ENCODE measurements at places on chromosomes 11 and 22.

DNA sequence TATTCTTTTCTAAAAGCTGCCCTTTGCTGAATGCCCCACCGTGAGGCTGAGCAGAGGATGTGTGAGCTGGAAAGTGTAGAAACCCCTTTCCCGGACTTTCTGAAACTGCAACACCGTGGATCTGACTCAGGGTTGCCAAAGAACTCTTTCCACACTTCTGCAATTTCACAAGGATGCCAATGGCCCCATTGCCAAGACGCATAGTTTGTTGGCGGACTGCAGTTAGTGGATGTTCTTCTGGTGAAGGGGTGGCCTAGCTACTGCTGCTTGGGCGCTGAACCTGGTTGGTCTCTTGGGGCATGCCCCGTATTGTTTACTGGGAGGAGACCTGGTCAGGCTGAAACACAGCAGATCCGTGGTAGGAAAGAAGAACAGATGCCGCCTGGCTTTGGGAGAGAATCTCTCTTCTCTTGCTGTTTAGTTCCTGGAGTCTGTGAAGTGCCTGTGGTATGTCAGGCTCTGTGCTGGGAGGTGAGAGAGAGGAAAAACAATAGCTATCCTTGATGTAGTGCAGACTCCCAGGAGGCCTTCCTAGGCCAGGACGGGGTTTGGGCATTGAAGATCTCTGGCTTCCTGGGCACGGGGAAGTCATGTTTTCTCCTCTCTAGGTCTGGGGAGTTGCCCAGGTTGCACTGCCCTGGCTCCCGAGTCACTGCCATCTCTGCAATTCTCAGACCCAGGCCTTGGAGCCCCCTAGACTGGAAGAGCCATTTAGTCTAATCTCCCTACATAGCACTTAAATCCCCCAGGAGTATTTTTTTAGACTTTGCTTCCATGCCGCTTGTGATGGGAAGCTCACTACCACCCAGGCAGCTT, 26.9 kb downstream of the CD82 start:
- DNase-seq = no peak

DNA sequence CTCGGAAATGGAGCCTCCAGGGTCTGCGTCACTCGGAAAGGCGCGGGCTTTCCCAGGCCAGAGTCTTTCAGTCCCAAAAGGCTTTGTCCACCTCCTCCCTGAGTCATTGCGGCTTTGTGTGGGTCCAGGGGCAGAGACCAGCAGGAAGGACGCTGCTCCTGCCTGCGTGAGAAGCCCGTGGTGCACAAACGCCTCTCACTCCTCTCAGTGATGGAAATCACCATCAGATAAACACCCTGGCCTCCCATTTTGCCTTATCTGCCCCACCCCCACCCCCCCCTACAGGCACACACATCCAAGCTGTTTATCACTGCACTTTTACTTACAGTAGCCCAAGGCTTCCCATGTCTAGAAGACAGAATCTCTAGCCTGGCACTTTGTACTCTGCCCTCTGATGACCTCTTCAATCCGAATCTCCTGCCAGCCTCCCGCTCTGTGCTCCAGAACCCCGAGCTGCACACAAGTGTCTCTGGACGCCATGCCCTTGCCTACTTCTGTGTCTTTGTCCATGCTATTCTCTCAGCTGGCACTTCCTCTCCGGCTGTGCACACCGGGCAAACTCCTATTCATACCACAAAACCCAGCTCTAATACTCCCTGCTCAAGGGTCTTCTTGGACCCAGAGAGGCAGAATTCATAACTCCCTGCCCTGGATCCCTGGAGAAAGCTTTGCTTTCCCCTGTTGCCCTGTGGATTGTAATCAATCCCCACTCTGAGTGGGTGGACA, 954.6 kb downstream of the TBC1D22A start:
- DNase-seq = no peak

DNA sequence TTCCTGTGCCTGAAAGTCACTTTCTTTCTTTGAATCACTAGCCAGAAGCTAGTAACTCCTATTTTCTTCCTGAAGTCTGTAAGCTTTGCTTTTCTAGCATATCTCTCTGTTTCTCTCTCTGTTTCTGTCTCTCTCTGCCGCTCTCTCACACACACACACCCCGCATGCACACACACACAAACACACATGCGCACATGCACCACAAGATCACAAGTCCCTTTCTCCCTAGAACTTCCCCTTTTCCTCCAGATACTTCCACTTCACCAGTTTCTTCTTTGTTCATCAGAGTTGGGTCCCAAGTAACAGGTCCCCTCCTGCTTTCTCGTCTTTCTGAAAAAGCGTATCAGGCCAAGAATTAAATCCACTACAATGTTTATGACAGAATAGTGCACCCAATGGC, 148.5 kb upstream of the HSD17B12 start:
- DNase-seq = no peak

DNA sequence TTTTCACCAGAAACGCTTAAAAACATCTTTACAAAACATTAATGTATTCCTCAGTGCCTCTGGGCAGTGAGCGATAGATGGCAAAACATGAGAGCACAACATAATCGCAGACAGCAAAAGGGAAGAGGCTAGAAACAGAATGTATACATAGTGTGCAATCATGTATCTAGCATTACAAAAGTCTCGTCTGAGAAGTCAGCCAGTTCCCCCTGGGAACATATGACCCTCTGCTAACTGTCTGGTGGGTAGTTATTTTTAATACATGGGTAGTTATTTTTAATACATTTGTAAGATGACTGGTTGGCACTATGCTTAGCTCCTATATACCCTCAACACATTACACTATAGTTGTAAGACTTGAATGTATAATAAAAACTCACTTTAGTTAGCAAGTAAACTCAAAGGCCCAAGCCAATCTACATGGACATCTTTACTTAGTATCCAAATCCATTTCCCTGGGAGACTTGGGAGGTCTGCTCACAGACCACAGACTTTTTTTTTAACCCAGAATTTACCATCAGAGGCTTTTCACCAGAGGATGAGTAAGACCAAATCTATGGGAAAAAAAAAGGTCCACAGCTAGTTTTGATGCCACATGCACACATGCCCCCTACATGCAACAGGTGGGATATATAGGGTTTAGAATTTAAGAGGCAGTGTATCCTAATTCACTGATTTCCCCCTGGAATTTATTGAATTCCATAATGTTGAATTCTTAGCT, 71.7 kb downstream of the AMBRA1 start:
- DNase-seq = peak; percentile 34

GRCh38 chr11:79273781-79274180, 167.0 kb downstream of the TENM4 start:
- no peak for DNase-seq

DNA sequence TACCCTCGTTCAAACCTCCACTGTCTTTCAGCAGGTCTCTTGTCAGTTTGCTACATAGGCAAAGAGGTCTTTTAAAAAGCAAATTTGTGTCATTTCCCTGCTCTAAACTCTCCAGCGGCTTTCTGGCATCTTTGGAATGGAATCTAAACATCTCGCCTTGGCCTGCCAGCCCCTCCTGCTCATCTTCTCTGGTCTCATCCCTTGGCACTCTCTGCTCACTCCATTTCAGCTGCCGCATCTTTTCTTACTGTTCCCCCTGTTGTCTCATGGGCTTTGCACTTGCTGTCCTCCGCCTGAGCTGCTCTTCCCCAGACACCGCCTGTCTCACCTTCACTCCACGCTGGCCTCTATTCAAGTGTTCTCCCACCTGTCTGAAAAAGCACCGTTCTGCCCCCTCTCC, 46.6 kb downstream of the BMAL1 start:
- no peak for DNase-seq

- no peak for DNase-seq
These were observed 162.2 kb downstream of the ARHGAP42 start for GRCh38 chr11:100849009-100849900.

- peak; percentile 64 for DNase-seq
These were observed 125.1 kb downstream of the TIMP3 start for GRCh38 chr22:32926600-32926999.

Measured in NAMALWA (cell line).